AG09319 (cell line): ENCODE measurements at places on chromosomes 11 and 22.
A peak's percentile ranks its signal among the peaks of the same experiment; 100 is the strongest.

DNA sequence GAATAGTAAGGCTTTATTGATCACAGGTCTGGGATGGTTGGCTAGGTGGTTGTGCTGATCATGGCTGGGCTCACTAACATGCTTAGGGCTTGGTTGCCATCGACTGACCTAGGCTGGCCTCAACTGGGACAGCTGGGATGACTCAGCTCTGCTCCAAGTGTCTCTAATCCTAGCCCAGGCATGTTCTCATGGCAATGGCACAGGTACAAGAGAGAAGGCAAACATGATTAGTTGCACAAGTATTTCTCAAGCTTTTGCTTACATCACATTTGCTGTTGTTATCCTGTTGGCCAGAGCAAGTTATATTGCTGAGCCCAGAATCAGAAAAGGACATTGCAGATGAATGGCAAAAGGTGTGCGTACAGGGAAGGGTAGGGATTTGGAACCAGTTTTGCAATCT, 68.5 kb upstream of the SLC35C1 start:
- no peak for DNase-seq

GRCh38 chr22:24945430-24945829, 1.1 kb downstream of the LHFPL7 start:
- DNase-seq = no peak

- DNase-seq = no peak
Observed at GRCh38 chr11:8196749-8197148, 27.9 kb upstream of the RIC3 start.

GRCh38 chr22:40975366-40975765, 24.2 kb downstream of the RBX1 start:
- peak; percentile 16 for DNase-seq

DNA sequence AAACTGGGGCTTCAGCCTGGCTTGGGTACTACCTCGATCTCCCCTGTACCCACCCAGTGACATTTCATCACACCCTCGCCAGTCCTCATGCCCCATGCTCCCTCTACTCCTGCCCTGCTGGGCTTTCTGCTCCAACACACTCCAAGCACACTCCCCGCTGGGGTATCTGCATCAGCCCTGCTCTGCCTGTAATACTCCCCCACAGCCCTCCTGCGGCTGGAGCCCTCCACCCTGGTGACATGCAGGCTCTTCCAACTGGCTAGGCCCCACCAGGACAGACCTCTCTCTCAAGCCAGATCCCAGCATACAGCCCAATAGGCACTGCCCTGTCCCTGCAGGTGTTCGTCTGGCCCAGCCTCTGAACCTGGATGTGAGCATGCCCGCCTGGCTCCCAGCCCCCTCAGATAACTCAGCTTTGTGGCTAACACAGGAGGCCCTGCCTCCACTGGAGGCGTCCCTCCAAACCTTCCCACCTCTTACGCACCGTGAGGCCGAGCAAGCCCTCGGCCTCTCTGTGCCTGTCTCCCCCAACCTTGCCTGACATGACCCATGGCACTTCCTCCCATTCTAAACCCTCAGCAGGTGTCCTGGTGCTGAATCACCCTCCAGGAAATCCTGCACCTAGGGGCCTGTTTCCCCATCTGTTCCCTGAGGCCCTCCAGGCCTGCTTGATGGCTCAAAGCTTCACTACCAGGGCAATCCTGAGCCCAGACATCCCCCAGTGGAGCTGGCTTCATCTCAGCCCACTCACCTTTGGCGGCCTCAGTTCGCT, 33.5 kb upstream of the TXNRD2 start:
- DNase-seq = no peak

DNA sequence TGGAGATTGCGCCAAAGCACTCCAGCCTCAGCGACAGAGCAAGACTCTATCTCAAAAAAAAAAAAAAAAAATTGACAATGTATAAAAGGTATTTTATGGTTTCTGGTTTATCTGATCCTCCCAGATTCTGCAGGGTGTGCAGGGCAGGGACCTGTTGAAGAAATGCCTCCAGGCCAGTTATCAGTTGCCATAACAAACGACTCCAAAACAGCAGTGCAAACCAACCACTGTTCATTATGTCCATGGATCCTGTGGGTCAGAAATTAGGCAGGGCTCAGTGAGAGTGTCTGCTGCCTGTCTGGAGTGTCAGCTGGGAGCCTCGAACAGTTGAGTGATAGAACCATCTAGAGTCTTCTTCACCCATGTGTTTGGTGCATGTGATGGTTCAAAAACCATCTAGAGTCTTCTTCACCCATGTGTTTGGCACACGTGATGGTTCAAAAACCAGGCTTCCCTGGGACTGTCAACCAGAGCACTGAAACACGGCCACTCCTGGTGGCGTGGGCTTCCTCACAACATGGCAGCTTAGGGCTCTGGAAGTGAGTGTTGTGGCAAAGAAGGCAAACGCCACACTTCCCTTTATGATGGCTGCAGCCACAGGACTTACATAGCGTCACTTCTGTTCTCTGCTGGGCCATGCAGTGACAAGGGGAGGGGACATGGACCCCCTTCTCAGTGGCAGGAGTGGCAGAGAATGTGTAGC, 115.1 kb upstream of the CRYBB3 start:
- DNase-seq = no peak

GRCh38 chr22:46936378-46936903, 174.0 kb downstream of the TBC1D22A start:
- peak; percentile 7 for DNase-seq

DNA sequence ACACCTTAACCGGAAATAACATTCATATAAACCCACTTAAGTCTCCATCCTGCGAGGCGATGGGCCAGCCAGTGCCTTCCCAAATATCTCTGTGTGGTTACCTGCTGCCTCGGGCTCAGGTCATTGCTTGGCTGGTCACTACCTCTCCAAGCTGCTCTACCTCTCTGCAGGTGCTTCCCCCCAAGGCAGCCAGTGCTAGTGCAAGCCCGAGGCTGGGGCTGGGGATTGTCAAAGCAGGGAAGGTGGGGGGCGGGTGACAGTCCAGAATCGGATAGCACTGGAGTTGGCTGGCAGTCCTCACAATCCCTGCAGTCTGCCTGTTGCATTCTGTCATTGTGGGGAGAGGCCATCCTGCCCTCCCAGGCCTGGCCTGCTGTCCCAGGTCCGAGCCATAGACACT, 11.1 kb downstream of the MCHR1 start:
- DNase-seq = no peak

DNA sequence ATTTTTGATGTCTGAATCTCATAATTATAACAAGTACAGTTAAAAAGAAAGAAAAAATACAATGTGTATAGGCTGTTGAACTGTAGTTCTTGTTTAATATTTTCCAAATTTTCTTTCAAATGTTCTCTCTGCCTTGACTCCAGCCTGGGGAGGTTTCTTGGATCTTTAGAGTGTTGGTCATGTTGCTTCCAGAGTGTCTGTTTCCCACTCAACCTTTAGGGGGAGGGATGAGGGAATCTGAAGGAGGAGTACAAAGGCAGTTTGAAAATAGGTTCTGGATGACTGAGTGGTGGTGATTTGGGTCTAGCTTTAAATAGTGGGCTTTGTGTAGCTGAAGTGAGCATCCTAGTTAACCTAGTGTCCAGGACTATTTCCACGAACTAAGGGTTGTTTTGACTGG, 2.0 kb downstream of the CTNND1 start:
- no peak for DNase-seq

GRCh38 chr11:119471329-119471728, 48.4 kb upstream of the THY1 start:
- no peak for DNase-seq

DNA sequence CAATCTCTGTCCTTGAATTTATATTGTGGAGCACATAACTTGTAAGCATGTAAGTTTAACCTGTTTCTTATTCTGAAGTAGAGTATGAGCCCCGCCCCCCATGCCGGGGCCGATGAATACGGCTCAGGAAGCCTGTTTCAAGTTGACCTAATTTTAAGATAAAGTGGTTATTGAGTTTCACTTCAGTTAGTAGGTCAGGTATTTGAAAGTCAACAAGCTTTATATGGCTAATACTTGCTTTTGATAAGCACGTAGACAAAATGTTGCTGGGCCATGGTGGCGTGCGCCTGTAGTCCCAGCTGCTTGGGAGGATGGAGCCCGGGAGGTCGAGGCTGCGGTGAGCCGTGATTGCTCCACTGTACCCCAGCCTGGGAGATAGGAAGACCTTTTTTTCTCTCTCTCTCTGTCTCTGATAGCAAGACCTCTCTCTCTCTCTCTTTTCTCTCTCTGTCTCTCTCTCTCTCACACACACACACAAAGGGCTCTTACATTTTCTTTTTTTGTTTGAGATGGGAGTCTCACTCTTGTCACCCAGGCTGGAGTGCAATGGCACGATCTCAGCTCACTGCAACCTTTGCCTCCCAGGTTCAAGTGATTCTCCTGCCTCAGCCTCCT, 14.4 kb downstream of the YWHAH start:
- no peak for DNase-seq

- no peak for DNase-seq
Observed at GRCh38 chr11:112884012-112884767, 77.0 kb upstream of the NCAM1 start.

GRCh38 chr11:359181-359714, 10.1 kb upstream of the B4GALNT4 start:
- DNase-seq = no peak

DNA sequence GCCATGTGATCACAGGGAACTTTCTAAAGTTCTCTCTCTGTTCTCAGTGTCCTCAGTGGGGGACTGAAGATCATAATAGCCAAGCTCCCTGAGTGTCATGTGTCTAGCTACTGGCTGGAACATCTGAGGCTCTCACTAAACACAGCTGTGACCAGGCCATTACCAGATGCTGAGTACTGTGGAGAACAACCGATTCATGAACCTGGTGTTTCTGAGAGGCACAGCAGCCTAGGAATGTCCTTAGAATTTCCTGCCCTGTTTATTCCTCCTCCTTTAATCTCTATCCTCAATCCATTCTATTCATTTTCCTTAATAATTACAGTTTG, 93.0 kb downstream of the ME3 start:
- DNase-seq = no peak

- no peak for DNase-seq
Observed at GRCh38 chr11:66020618-66021357, 5.5 kb downstream of the CATSPER1 start.

DNA sequence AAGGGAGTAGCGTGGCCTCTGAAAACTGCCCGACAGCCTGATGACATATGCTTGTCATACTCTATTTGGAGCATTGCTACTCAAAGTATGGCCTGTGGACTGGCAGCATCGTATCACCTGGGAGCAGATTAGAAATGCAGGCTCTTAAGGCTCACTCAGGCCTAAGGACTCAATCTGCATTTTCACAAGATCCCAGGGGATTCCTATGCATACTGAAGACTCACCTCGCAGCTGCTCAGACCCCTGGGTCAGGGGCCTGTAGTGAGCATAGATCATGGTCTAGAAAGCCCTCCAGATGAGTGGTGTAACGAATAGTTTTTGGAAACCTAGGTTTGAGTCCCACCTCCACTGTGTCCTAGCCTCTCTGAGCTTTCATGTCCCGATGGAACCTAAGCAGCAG, 126.3 kb downstream of the FEZ1 start:
- no peak for DNase-seq

- DNase-seq = no peak
Observed at GRCh38 chr11:27392278-27393114, 29.5 kb upstream of the CCDC34 start.

- no peak for DNase-seq
Observed at GRCh38 chr11:106495046-106495445, 417.6 kb downstream of the AASDHPPT start.
